ENCODE measurements at places on chromosomes 5 and 9. TPM values are rescaled to one million over a fixed set of nuclear protein-coding genes. Genes with fewer than 3 reads are reported as not detected.

DNA sequence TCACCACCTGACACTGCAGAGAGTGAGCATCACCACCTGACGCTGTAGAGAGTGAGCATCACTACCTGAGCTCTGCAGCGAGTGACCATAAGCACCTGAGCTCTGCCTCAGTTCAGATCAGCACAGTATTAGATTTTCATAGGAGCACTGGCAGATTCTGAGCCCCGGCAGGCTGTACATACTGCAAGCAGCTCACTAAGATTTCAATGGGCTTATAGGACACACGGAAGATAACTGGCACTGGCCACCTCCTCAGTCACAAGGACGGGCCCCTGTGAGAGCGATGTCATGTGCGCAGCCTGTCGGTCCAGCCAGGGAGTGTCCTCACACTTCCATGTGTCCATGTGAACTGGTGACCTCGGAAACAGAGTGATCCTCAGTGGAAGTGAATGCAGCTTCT lies 153.5 kb upstream of the IRX2 start:
- no peak for DNase-seq

The PLEKHG4B gene
- total RNA-seq: not detected

DNA sequence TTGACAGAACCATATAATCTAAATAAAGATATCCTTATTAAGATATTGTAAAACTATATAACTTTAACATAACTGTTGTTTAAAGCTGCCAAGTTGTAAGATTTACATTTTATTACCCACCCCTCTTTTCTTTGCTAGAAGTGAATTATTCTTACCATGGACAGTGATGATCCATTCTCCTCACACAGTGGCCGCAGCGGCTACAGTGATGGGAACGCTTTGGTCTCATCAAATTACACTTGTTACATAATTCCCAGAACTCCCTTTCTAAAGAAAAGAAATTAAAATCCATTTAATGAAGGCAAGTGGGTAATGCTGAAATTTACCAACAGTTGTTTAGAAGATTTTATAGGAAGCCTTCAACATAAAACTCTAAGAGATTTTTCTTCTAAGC lies 31.2 kb downstream of the ZDHHC21 start:
- DNase-seq: no peak

DNA sequence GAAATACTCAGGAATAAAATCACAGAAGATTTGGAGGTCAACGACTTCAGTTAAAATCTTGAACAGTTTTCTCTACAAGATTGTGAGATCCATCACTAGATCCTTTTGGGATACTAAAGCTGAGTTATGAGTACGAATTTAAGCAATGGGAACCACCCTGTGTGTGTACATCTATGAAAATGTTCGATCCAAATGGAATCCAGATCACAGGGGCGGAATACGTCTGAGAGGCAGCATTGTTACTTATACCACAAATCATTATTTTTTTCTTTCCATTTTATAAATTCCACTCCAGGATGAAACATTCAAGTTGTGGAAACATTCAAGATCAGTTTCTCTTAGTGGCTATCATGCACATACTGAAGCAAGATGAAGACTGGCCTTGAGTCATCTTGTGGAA lies 239.3 kb upstream of the PAPPA start:
- no peak for DNase-seq

The IFNA13 gene
- total RNA-seq: not detected

DNA sequence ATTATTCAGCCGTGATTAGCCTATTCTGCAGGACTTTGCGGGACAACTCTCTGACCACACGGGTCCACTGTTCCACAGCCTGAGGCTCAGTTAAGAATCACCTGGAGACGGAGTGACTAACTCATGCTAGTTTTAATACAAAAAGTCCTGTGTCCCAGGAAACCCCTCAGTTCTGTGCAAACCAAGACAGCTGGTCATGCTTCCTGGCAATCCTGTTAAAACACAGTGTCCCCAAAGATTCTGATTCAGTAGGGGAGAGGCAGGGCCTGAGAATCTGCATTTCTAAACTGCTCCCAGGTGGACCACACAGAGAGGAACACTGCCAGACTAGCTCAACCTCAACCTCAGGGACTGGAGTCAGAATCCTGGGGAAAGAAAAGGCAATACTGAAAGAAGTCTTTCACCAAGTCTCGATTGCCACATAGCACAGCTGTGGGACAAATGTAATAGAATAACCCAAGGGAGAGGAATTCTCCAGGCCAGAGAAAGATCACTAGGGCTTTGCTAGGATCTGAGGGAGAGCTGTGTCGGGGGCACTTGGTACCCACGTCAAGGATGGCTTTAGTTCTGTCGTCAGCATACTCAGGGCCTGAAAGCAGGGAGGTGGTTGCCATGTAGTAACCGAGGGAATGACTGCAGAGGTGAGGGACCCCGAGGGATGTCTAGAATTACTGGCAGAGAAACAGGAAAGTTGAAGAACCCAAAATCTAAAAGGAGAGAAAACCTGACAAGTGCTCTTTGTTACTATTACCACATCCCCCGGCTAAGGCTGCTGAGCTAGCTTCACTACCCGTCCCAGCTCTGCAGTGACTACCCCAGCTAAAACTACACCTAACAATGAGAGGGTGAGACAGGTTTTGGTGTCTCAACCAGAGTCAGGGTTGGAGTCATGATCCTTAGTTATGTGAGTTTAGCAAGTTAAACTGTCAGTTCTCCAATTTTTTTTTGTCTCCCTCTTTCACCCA lies 8.6 kb downstream of the SUSD1 start:
- DNase-seq: no peak

- no peak for DNase-seq
Observed at GRCh38 chr9:120377268-120378159, 202.5 kb downstream of the CDK5RAP2 start.

The TIMD4 gene
- 1.5 TPM for total RNA-seq

GRCh38 chr5:101244621-101245020 lies 341.5 kb upstream of the ST8SIA4 start:
- no peak for DNase-seq

GRCh38 chr5:12354686-12355085 lies 450.4 kb upstream of the CTNND2 start:
- DNase-seq: no peak

The CSF1R gene
- total RNA-seq: 2.7 TPM

The PCDH12 gene
- total RNA-seq: 0.88 TPM

Data from CD8-positive, alpha-beta memory T cell (primary cell).